ENCODE measurements at places on chromosomes 3 and 15.
A peak's percentile ranks its signal among the peaks of the same experiment; 100 is the strongest.

GRCh38 chr3:196537319-196537984, 22.3 kb upstream of the SMCO1 start:
- peak; percentile 48 for DNase-seq

GRCh38 chr15:39165020-39165706, 415.7 kb upstream of the THBS1 start:
- no peak for DNase-seq

- no peak for DNase-seq
Observed at GRCh38 chr3:124373524-124373923, 356.7 kb upstream of the UMPS start.

GRCh38 chr3:146100825-146101444, 60.0 kb downstream of the PLOD2 start:
- no peak for DNase-seq

GRCh38 chr3:19931767-19932188, 2.2 kb downstream of the EFHB start:
- DNase-seq: no peak
